Activated naive CD4-positive, alpha-beta T cell treated with Interleukin-2 at 50 U/mL for 16 hours (primary cell): ENCODE measurements at places on chromosomes 6 and 20.
A peak's percentile ranks its signal among the peaks of the same experiment; 100 is the strongest.

- DNase-seq = no peak
These were observed 396.0 kb downstream of the TBC1D32 start for GRCh38 chr6:120938164-120938875.

DNA sequence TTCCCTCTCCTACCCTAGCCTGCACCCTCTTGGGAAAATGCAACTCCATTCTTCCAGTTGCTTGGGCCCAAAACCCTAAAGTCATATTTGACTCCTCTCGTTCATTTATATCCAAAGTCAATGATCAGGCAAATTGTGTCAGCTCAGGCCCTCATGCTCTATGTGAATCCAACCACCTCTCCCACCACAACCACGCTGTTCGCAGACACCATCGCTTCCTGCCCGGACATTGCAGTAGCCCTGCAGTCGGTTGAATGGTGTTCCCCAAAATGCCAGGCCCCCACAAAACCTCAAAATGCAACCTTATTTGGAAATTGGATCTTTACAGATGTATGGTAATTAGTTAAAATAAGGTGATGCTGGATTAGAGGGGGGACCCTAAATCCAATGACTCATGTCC, 98.3 kb downstream of the PREX1 start:
- no peak for DNase-seq

DNA sequence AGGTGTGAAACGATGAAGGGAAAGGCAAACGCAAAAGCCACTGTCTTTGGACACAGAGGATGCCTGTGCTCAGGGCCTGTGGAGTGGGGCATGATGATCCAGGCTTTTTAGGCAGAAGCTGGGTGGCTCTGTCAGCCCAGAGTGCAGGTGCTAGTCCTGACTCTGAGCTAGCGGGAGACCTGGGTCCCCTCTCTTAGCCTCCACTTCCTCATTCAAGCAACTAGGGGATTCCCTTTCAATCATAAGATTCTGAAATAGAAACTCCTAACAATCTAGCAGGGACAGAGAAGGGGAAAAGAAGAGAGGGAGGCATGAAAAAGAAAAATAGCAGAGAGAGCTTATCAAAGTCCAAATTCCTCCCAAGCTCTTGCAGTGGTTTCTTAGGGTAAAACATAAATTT, 7.6 kb upstream of the HIVEP2 start:
- no peak for DNase-seq

DNA sequence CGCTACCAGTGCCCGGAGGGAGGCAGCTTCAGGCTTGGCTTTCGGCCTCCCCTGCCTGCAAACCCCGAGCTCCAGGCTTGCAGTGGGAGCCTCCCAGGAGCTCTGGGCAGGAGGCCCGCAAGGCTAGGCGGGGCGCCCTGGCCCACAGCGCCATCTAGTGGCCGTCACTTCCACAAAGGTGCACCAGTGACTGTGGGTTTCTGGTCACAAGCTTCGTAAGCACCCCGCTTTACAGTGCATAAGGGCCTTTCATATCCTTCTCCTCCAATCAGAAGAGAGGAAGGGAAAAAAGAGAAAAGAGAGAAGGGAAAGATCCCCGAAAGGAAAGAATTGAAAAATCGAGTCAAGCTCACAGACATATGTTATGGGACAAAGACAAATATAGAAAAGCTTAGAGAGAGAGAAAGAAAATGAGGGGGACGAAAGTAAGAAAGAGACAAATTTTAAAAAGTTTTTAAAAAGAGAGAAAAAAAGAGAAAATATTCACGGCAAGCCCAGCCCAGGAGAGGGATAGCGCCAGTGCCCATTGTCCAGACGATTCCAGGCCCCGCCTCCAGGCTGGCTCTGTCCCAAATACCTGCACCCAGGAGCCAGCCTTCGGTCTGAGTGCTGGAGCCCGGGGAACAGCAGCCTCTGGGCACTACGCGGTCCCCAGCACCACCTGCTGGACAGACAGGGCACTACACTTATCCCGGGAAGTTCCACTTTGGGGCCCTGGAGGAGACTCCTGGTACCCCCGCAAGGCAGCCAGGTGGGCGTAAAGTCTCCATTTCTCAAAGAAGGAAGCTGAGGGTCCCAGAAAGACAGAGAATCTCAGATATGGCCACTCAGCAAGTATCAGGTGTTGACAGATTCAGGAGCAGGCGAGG, 207.1 kb downstream of the PREX1 start:
- DNase-seq = peak; percentile 72

DNA sequence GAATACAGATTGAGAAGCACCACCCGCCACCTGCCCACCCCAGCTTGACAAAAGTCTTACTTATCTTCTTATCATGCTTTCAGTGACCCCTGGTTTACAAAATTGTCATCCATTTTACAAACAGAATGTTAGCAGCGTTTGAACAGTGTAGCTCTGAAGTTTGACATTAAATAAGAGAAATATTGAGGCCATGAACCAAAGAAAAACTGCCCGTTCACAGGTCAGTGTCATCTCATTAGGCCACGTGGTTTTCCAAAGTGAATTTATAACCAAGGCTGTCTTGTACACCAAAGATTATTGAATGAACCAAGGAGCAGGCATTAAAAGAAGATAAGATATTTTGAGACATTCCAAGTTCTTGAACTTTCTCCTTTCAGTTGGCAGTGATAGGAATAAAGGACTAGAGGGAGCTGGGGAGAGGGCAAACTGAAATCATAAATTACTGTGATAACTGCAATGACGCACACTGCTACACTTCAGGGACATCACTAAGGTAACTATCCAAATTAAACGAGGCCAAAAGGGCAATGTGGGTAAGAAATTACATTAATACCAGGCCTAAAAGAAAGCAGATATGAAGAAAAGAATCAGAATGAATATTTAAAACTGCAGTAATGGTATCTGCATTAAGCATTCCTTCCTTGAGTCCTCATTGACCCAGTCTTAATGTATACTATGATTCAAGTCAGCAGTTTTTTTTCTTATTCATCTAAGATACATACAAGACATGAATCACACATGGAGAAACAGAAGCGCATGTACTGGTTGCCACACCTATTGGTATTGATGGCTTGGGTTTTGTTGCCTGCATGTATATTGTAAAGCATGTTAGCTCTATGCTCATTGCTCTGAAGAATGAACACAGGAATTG, 159.8 kb upstream of the ARG1 start:
- DNase-seq = no peak

DNA sequence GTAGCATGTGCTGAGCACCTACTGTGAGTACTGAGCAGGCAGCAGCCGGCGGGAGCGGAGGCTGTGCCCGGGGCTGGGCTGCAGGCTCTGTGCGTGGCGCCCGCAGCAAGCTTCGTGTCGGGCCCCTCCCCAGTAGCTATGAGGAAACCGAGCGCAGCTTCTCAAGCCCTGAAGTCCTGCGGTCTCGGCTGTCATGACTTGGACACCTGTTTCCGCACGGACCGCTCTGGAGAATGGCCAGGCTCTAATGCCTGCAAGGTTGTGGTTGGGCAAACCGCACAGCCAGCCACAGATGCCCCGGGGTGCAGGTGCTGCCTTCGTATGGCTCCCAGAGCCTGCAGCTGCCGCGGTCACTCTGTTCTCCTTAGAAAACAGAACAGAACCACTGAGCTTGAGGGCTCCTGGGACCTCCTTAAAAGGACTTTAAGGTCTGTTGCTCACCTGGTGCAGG, 33.7 kb downstream of the PYGB start:
- DNase-seq = no peak

- no peak for DNase-seq
These were observed 1.8 kb upstream of the PHACTR2 start for GRCh38 chr6:143675946-143676345.

DNA sequence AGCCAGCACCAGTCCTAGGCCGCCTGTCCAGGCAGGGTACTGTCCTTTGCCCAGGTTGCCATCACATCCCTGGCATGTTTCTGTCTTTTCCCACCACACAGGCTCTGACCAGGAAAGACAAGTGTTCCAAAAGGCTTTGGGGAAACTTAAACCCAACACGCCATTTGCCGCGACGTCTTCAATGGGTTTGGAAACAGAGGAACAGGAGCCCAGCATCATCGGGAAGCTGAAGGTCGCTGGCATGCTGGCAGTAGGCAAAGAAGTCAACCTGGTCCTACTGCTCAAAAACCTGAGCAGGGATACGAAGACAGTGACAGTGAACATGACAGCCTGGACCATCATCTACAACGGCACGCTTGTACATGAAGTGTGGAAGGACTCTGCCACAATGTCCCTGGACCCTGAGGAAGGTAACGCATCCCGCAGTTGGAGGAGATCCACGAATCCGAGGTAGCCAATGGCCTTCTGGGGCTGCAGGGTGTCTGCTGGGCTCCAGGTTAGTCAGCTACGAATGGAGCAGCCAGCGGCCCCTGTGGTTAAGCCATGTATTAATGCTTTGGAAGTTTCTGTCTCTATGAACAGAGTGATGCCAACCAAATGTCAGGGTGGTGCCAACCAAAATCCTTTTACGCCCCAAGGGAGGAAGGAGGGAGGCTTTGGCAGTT, 36.2 kb downstream of the TGM3 start:
- DNase-seq = no peak

DNA sequence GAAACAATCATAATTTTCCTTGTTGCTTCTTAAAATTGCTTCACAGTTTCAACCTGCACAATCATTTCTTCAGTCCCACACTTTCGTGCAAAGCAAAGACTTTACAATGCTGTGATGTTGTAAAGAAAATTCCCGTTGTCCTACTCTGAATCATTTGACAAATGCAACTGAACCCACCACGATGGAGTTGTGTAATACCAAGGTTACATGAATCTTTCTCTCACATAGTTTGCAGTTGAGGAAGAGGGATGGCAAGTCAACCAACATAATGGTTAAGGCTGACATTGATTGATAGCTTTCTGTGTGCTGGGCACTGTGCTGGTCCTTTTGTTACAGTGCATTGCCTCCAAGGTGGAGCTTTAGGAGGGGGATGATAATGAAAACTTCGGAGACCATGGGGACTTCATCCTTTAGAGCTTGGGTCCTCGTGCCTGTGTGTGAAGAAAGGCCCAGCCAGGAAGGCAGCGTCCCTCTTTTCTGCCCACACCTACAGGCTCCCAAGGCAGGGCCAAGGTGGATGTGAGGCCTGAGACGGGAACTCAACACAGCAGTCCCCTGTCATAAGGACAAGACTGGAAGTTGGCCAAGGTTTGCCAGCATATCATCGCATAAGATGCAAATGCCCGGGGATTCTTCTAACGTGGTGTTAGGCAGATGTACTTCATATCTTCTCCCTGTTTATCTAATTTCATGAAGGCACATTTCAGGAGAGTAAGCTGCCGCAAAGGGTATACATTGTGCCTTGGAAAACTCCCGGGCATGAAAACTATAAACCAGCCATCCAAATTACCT, 96.9 kb downstream of the LY86 start:
- no peak for DNase-seq

DNA sequence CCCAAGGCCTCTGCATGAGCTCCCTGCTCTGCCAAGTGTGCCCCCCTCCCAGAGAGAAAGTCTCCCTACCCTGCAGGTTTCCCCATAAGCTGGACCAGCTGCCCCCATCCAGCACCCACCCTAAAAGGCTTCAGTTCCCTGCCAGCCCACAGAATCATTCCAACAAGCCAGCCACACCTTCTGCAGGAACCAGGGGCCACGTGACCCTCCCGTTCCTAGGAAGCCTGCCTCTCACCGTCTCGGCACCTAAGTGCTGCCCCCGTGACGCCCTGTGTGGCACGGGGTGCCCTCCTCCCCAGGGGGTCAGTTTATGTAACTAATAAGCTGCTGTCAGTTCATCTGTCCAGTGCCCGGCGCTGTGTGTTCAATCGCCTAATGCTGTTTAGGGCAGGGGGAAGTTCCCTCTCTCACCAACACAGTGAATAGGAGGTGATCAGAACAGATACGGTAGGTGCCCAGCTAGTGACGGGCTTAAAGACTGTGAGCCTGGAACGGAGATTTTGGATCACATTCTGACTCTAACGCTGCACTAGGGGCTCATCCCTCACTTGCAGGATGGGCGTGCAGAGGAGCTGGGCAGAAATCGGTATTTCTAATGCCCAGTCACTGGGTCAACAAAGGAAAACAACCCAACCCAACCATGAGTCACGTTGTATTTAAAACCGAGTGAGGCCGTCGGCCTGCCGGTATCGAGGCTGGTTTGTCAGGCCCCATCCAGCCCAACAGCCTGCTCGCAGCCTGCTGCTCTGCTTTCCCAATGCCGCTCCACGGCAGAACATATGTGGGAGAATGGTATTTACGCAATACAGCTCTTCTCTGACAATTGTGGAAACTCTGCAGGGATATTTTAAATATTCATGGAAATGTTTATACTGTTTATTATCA, 56.0 kb downstream of the RAMACL start:
- no peak for DNase-seq

DNA sequence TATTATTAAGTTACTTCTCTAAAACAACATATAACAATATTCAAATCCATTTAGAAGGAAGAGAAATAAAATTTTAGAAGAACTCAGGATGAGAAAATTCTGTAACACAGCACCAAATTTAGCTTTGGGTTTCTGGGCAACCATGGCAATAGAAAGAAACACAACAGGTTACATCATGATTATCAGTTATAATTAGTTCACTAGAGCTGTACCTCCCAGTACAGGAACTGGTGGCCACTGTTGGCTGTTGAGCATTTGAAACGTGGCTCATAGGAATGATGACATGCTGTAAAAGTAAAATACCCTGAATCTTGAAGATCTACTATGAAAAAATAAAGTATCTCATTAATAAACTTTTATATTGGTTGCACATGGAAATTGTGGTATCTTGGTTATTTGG, 23.7 kb upstream of the MAP3K4 start:
- DNase-seq = no peak

GRCh38 chr6:6728169-6728941, 139.8 kb downstream of the LY86 start:
- DNase-seq = no peak

DNA sequence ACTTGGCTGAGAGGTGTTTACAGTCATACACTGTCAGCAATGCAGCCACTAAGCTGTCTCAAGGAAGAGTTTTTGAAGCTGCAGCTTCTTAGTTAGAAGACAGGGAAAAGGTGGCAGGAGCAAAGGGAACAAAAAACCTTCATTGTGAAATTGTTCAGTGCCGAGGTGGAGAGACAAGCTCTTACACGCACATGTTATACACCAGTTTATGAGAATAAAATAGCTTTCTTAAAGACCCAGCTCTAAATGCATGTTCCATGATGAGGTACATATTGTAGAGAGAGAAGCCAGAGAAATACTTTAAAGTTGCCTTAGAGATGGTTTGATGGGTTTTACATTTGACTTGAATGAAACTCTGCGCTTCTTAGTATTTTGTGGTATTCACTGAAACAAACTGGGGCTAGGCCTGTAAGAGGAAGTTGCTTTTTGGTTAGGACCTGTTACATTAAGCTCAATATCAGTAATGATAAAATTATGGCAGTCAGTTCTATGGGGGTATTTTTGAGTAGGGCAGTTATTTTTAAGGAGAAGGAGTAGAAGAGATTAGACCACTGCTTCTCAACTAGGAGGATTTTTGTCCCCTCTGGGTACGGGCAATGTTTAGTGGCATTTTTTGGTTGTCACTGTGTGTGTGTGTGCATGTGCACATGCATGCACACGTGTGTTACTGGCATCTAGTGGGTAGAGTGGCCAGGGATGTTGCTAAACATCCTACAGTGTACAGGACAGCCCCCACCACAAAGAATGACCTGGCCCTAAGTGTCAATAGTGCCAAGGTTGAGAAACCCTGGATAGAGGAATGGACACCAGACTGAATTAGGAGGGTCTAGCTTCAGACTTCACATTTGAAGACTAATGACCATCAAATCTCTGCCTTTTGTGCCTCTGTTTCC, 9.8 kb downstream of the NEDD9 start:
- DNase-seq = no peak

GRCh38 chr20:37243076-37243936, 18.3 kb downstream of the GHRH start:
- no peak for DNase-seq
